ENCODE measurements at places on chromosomes 7 and 10. TPM values are rescaled to one million over a fixed set of nuclear protein-coding genes. Genes with fewer than 3 reads are reported as not detected.

DNA sequence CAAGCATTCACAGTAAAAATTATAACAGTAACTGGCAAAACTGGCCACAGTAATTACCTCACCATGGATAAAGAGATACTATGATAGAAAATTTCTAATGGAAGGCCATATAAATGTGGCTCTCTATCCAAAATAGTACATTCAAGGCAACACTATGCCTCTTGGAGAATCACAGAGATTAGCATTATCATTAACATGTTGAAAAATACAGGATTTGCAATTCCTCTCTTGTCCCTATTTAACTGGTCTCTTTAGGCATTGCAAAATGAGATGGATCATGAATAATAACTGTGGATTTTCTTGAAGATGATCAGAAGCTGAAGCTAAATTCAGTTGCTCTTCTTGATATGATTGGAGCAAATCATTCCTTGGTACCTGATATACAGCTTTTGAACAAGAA lies 100.8 kb upstream of the HGF start:
- DNase-seq, result no peak

- no peak for DNase-seq
Observed at GRCh38 chr10:58152673-58153263, 114.9 kb downstream of the IPMK start.

- no peak for DNase-seq
Observed at GRCh38 chr10:112429147-112429546, 17.6 kb downstream of the ZDHHC6 start.

GRCh38 chr7:21580073-21580521 lies 37.3 kb downstream of the DNAH11 start:
- DNase-seq, result no peak

- no peak for DNase-seq
Observed at GRCh38 chr10:23197416-23197861, 5.3 kb downstream of the PTF1A start.

GRCh38 chr7:152489044-152489443 lies 53.2 kb upstream of the KMT2C start:
- DNase-seq, result no peak

DNA sequence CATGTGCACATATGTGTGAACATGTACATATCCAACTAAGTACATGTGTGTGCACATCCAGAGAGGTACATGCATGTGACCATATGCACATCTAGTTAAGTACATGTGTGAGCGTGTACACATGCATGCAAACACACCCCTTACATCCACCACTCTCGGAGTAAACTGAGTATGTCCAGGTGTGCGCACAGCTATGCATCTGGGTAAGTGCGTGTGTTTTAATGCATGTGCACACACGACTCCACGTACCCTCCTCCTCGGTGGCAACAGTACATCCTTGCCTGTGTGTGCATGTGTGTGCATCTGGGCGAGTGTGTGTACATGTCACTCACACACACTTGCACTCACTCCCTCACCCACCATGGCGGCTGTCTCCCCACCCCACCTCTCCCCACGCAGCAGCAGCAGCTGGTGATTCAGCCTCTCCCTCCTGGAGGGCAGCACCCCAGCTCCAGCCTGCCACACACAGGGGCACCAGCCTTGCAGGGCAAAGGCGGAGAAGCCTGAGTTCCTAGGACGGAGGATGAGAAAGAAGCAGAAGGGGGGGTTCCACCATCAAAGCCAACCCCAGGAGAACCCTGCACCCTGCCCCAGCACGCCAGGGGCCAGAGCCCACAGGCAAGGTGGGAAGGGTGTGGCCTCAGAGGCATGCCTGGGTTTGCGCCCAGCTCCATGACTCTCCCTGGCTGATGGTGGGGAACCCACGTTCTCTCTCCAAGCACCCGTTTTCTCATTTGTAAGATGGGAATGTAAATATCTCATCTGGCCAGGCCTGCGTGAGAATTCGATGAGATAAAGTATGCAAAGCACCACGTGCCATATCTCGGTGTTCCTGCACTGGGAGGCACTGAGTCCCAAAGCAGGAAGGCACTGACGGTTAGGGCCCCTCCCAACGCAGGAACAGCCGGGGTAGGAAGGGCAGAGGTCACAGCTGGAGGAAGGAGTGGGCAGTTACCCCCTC lies 27.7 kb upstream of the DNAAF5 start:
- DNase-seq, result no peak

DNA sequence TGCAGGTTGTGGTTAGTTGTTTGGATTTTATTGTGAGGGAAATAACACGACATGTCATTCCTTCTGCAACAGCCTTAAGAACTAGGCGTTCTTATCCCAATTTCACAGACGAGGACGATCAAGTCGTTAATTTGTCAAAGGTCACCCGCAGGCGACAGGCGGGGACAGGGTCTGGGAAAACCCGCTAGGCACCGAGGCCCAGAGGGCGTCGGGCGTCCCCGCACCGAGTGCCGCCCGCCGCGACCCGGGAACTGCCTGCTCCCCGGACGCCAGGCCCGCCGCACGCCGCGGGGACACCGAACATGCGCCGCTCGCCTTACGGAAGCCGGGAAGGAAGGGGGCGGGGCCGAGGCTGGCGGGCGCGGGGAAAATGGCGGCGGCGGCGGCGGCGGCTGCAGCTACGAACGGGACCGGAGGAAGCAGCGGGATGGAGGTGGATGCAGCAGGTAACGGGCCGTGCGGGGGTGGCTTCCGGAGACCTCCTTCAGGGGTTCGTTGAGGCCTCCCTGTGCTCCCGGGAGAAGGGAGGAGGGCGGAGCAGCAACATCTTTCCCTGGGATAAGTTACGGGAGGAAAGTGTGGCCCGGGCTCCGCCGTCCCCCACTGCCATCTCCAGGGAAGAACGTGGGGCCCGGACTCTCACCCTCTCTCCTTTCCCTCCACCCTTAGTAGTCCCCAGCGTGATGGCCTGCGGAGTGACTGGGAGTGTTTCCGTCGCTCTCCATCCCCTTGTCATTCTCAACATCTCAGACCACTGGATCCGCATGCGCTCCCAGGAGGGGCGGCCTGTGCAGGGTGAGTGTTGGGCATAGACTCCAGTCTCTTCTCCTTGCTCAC lies at the start of gene COPS6:
COPS6 (plus strand) TSS at position 349 of the 837 bp plus-strand sequence; CDS start at position 371, 22 bp downstream.
- DNase-seq, result peak; percentile 63

DNA sequence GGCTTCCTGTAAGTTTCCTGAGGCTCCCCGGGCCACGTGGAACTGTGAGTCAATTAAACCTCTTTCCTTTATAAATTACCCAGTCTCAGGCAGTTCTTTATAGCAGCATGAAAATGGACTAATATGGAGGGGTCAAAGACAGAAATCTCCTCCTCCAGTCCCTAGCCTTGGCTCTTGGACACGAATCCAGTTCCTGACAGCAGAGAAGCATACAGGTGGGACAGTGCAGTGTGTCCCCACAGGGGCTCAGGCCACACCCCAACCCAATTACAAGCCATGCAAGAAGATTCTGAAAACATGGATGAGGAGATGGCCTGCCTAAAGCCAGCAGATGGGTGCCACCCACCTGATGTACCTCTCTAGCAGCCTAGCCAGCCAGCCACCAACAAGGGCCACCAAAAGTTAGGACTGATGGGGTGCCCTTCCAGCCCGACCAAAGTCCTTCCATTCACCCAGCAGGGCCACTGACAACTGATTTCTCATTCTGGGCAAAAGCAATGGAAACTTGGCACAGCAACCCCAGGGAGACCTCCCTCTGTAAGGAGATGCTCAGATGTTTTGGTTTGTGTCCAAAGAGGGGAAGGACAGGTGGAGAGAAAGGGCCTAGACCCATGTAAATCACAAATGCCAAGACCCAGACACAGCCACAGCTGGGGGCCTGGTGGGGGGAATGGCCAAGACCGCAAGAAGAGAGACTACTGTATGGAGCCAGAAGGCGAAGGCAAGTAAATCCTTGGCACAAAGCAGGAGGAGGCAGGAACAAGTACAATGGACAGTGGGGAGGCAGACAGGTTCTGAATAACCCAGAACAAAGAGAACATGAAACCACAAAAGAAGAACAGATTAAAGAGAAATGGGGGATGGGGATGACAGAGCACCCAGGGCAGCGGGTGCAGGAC lies 13.6 kb downstream of the GPRIN2 start:
- no peak for DNase-seq

GRCh38 chr10:12717981-12718707 lies 283.4 kb downstream of the CCDC3 start:
- DNase-seq, result no peak

DNA sequence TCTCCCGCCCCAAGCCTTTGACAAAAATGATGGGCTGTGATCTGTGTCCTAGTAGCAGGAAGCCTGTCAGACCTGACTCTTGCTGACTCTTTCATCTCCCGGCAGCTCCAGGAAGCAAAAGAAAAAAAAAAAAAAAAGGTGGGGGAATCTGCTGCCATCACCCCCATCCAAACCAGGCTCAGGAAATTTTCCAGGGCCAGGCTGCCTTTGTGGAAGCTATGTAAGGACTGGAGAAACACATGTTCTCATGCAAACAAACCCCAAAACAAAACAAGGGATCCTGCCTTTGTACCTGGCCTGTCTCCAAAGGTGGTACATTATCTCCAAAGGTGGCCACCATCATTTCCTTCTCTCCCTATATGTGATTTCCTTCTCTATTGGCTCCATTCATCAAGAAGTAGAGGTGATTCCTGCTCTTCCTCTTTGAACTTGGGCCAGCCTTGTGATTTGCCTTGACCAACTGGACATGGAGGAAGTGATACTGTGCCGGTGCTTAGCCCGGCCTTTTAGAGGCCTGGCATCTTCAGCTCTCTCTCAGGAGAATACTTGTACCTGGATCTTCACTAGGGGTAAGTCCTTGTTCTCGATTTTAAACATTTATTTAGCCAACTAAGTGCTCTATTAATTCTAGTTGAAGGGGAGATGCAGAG lies 192.2 kb upstream of the SVIL start:
- DNase-seq, result no peak

DNA sequence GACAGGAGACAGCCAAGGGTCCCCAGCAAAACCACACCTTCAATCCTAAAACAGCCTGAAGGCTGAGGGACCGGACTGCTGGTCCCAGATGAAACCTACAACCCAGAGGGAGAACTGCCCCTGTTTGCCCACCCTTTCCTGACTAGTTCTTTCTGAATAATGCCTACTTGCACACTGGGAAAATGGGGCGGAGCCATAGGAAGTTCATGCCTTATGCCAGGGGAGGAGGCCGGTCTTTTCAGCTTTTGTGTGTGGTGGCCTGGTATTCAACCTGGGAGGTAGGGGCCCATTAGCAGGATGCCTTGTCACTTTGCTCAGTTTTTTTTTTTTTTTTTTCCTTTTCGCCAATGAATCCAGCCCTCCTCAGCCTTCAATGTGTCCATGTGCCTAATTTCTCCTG lies 20.7 kb downstream of the TOMM7 start:
- DNase-seq, result no peak

GRCh38 chr7:150924369-150924781 lies 53.7 kb downstream of the KCNH2 start:
- no peak for DNase-seq

DNA sequence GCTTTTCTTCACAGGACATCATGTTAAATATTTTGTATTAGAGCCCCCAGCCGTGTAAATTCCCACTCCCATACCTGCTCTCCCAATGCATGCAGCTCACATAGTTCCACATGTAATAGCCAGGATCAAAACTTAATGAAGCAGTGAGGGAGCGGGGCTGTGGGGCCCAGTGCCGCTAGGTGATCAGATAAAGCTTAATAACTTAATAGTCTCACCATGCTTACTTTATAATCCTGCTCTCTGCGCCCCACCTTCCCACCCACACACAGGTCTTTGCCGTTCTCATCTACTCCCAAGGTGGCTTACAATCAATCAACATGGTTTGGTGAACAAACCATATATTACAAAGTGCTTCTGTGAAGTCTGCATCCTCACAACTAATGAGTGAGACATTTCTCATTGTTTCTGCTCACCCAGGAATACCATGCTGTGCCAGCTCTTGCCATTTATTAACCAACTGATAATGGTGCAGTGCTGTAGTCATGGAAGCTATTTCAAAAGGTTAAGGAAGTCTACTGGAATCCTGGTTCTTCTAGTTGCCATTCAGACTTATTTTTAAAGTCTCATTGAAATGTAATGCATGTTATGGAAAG lies 156.4 kb downstream of the CTTNBP2 start:
- DNase-seq, result no peak

- DNase-seq, result no peak
Observed at GRCh38 chr10:71848325-71849275, 2.5 kb downstream of the PSAP start.

GRCh38 chr10:78288663-78289062 lies 255.0 kb downstream of the RPS24 start:
- no peak for DNase-seq

DNA sequence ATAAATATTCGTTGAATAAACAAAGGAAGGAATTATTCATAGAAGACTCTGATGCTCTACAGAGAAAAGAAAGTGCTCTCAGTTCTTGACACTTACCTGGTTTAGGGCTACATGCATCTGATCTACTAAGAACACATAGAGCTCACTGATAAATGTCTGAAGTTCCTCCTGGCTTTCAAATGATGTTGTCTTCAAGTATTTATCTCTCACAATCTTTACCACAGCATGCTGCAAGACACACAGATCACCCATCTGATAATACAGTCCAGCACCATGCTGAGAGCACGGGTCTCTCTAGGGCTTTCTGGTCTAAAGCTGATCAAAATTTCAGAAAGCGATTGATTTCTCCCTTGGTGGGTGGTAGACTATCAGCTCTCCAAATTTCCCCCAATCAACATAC lies 44.5 kb upstream of the MRPS16 start:
- DNase-seq, result no peak

- DNase-seq, result no peak
Observed at GRCh38 chr7:14604606-14605005, 297.9 kb downstream of the DGKB start.

The FKBP6 gene
- total RNA-seq, result not detected

The FLNC gene
- total RNA-seq, result 5.1 TPM

The COL1A2 gene
- total RNA-seq, result 113 TPM

The PTPRN2 gene
- total RNA-seq, result 2.2 TPM

The ZNF92 gene
- 7.7 TPM for total RNA-seq

The SPOCK2 gene
- total RNA-seq, result 3.9 TPM

The ZNF804B gene
- total RNA-seq, result not detected

The HMX3 gene
- total RNA-seq, result not detected

The TMEM254 gene
- total RNA-seq, result 13.3 TPM

Data from breast epithelium (tissue), 4 donors.